ENCODE measurements at places on chromosomes 7 and 10. TPM values are rescaled to one million over a fixed set of nuclear protein-coding genes. Genes with fewer than 3 reads are reported as not detected.
A peak's percentile ranks its signal among the peaks of the same experiment; 100 is the strongest.

- no peak for DNase-seq
Observed at GRCh38 chr10:97076781-97077180, 109.0 kb downstream of the SLIT1 start.

- no peak for DNase-seq
Observed at GRCh38 chr10:118792526-118792925, 37.8 kb upstream of the CACUL1 start.

- no peak for DNase-seq
Observed at GRCh38 chr7:106813705-106814305, 51.3 kb upstream of the PIK3CG start.

- DNase-seq = peak; percentile 48
Observed at GRCh38 chr10:110446954-110447608, 50.6 kb upstream of the DUSP5 start.

The CEP55 gene
- 1.4 TPM for total RNA-seq

GRCh38 chr10:99431190-99431760 lies 851 bp upstream of the GOT1 start:
- peak; percentile 95 for DNase-seq

The OAT gene
- 147 TPM for total RNA-seq

- DNase-seq = no peak
Observed at GRCh38 chr10:61197057-61197456, 253.1 kb upstream of the RHOBTB1 start.

The FOXI2 gene
- not detected for total RNA-seq

The UPF2 gene
- 36.9 TPM for total RNA-seq

The EIF5AL1 gene
- total RNA-seq = 0.16 TPM
